ENCODE measurements at places on chromosomes 16 and 17.

- no peak for DNase-seq
Measured at GRCh38 chr16:12569061-12569460, 234.6 kb downstream of the CPPED1 start.

DNA sequence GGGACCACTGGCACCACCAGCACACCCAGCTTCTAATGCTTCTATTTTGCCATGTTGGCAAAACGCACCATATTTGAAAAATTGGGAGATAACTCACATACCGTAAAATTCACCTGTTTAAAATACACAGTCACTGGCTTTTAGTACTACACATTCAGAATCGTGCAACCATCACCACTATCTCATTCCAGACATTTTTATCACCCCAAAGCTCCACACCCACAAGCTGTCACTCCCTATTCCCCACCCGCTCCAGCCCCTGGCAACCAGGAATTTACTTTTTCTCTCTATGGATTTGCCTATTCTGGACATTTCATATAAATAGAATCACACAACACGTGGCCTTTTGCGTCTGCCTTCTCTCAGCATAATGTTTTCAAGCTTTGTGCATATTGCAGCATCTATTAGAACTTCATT lies 25.0 kb downstream of the PPL start:
- no peak for DNase-seq

GRCh38 chr16:20674684-20675487 lies 22.6 kb downstream of the ACSM1 start:
- DNase-seq, result no peak

DNA sequence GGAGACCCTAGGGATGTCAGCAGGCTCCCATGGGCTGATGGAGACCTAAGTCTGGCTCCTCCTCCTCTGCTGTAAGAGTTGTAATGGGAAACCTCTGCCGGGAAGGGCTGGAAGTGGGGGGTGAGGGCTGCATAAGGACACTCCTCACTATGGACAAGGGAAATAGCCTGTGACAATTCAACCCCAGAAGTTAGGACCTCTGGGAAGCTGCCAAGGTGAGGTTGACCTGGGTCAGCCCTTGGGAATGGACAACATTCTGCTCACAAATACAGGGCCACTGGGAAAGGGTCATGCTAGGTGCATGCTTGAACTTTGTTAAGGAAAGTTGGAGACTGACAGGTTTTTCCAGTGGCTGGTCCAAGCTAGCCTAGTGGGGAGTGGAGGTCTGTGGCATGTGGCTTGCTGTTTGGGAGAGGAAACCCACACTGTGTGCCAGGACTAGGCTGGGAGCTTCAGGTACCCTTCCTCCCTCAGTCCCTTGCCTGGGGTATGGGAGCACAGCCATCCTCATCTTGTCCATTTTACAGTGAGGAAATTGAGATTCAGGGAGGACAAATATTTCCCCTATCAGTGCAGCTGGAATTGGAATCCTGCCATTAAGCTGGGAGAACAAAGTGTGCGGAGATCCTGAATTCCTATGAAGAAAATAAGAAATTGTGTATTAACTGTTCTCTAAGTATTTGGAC lies 190.4 kb downstream of the SALL1 start:
- DNase-seq, result no peak

DNA sequence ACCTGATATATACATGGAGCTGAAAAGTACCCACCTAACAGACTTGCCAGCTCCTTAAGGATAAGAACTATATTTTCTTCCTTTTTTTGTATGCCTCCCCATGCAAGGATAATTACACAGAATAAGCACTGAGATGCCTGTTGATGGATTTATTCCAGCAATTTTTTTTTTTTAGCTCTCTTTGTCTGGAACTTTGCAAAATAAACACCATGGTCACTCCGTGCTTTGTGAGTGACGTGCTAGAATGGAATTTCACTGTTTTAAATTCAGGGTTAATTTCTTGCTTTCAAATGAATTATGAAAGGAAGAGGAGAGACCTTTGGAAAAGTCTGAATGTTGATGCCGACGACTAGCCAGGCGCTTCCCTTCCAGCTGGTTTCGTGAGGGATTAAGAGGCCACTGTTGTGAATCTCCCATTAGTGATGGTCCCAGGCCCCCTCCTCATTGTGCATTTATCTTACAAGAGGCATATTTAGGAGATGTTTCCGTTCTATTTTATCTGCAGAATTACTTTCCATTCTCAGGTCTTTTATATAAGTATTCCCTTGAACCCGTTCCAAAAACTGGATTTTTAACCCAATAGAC lies 529.1 kb downstream of the WWOX start:
- no peak for DNase-seq

DNA sequence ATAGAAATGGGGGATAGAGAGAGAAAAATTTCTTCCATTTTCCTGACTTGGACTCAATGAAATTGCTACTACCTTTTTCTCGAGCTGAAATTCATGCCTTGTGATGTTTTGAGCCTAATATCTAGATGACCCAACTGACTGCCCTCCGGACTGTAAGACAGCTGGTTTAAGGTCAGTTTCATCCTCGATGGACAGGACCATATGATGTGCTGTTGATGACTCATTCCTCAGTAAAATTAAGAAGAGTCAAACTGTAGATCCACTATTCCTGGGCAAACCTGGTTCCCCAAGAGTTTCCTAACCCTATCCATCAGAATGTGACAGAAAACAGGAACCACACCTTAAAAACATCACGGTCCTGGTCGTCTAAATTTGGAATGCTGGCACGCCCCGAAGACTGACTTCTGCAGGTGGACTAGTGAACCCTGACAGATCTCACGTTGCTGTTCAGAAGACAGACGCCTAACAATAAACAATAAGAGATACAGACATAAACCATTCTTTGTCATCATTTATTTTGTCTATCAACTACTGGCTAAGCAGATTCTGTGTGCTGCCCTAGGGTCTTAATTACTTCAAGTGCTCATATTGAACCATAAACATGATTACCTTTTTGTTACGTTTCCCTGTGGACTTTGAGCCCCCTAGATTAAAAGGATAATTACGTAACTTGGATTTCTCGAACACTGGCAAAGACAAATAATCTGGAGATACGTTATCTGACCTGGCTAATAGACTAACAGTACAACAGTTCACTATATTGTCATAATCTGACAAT lies 45.1 kb upstream of the NOS2 start:
- DNase-seq, result no peak

- DNase-seq, result peak; percentile 42
Measured at GRCh38 chr17:56313201-56313600, 159.9 kb downstream of the ANKFN1 start.

DNA sequence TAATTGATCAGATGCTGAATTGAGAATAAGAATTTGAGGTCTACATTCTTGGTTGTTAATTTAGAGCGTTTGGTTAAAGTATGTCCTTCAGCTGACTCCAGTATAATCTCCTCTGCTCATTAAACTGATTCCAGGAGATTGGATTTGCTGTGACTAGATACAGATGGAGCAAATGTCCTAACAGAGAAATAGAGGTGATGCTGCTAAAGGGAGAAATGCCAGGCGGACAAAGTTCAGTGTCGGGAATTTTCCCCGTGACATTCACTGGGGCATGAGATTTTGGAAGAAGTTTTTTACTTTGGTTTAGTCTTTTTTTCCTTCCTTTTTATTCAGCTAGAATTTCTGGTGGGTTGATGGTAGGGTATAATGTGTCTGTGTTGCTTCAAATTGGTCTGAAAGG lies 19.0 kb downstream of the PRKAR1A start:
- DNase-seq, result no peak

GRCh38 chr16:55663765-55664677 lies 8.2 kb downstream of the SLC6A2 start:
- DNase-seq, result peak; percentile 9

GRCh38 chr17:77400445-77400870 lies 259.7 kb downstream of the SEC14L1 start:
- peak; percentile 76 for DNase-seq

DNA sequence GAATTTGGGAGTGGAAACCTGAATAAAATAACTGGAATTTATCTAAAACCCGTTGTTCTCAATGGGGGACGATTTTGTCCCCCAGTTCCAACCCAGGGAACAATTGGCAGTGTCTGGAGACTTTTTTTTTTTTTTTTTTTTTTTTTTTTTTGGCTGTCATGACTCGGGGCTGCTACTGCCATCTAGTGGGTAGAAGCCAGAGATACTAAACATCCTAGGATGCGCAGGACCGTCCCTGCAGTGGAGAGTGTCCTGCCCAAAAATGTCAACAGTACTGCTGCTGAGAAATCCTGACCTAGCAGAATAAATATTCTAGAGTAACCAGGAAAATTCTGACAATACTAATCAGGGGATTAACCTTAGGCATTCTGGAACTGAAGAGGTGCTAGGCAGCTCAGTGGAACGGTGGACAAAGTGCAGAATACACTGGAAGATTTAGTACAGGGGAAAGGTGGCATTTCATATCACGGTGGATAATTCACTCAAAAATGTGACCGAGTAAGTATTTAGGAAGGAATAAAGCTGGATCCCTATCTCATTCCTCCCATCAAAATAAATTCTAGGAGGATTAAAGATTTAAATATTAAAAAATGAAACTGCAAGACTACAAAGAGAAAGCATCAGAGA lies 107.6 kb downstream of the SPECC1 start:
- peak; percentile 82 for DNase-seq

GRCh38 chr17:28290703-28291102 lies 28.3 kb upstream of the TMEM97 start:
- no peak for DNase-seq

DNA sequence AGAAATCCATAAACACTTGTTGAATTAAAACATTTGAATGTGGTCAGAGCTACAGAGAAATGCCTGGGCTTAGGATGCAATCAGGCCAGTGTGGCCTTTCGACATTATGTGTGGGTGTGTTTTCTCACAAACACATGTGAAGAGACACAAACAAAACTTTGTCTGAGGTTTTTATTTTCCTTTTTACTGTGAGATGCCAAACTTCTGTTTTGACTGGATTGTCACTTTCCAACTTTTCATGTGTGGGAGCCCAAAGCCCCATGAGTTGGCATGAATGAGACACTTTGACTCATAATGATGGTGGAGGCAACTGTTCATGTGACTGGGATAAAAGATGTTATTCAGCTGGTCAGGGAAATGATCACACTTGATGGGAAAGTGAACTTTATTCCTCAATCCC lies 71.9 kb upstream of the GAS7 start:
- DNase-seq, result no peak

DNA sequence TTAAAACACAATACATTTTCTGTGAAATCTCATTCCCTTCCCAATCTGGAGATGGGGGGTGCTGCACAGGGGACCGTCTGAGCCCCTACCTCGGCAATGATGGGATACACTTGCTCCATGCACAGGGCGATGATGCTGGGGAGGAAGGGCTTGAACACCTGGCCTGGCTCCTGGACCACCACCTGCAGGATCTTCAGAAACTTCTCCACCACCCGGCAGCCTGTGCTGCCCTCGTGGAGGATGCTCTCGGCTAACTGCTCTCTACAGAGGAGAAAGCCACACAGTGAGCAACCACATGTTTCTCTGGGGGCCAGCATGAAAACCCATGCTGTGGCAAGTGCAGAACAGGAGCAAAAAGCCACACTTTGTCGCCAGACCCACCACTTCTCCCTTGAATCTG lies 42.4 kb upstream of the GSG1L start:
- no peak for DNase-seq

GRCh38 chr17:29682054-29682453 lies 59.3 kb upstream of the CORO6 start:
- DNase-seq, result peak; percentile 84

DNA sequence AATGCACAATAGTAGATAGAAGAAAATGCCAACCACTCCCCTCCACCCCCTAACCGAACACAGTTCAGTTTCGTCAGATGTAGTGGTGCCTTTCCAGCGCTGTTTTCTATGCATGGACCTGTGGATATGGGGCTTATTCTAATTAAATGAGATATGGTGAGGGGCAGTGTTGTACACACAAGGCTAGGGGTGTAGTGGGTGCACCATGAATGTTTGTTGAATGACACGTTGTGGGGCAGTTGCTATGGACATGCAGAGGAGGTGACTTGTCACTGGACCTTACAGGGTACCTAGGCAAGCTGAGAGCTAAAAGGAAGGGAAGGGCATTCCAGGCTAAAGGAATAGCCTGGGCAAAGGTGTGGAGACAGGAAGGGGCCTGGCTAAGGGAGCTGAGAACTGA lies 3.4 kb downstream of the PDK2 start:
- no peak for DNase-seq

DNA sequence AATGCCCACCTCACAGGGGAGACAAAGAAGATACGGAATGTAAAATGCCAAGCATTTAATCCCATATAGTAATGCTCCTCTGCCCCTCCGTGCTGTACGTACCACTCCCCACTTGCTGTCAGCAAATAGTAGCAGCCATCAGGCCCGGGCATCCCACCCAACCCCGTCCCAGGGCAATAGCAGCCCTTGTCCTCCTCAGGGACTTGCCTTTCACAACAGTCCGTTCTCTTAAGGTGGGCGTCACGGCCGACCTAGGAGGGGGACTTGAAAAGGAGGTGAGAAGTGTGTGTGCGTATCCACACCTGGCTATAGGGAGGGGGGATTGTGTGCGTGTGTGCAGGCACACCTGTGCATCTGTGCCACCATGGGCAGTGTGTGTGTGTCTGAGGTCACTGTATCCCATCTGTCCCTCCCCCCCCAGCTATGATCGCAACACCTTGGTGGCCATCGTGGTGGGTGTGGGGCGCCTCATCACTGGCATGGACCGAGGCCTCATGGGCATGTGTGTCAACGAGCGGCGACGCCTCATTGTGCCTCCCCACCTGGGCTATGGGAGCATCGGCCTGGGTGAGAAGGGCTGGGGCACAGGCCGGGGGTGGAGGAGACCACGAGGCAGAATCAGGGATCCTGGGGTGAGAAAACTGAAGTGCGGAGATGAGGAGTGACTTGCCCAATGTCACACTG lies 4.0 kb downstream of the FKBP10 start:
- DNase-seq, result no peak

GRCh38 chr16:57289391-57290257 lies 5.2 kb upstream of the PLLP start:
- no peak for DNase-seq

- peak; percentile 83 for DNase-seq
Measured at GRCh38 chr17:44522883-44523671, 19.9 kb upstream of the GPATCH8 start.

DNA sequence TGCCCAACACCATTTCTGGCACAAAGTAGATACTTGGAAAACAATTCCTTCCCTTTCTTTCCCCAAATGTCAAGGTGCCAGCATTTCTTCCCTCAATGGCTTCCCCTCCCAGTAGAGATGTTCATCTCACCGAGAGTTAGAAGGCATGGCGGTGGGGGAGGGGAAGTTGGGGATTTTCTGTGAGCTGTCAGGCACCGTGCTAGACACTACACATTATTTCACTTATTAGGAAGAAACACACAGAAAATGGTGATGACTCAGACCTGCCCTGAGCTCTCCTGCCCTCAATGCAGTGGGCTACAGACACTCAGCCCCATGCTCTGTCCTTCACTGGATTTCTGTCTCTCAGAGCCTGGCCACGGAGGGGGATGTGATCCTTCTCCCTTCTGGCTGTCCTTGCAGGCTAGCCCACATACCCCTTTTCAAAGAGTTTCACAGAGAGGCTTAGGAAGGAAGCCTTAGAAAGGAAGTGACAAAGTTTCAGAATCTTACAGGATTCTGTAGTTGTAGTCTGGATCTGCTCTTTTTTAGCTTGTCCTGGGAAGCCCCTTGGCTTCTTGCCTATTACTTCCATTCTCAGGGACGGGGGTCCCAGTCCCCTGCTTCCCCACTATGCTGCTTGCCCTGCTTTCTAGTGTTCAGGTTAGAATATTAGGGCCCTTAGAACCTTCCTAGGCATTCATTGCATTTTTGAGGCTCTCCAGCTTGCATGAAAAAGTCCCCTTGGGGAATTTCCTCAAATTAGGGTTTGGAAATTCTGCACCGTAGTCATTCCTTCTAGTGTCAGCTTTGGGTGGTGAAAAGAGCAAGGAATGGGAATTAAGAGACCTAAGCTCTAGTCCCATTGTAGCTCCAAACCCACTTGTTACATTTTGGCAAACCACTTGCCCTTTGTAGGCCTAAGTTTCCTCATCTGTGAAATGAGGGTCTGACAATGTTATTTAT lies 12.2 kb upstream of the CCL5 start:
- no peak for DNase-seq
